M059J (cell line): ENCODE measurements at places on chromosomes 4 and X. TPM values are rescaled to one million over a fixed set of nuclear protein-coding genes. Genes with fewer than 3 reads are reported as not detected.

- DNase-seq, result peak; percentile 80
Measured at GRCh38 chr4:26590639-26591038, 6.8 kb downstream of the TBC1D19 start.

GRCh38 chrX:129318375-129318774 lies 204.9 kb downstream of the SMARCA1 start:
- peak; percentile 28 for DNase-seq

DNA sequence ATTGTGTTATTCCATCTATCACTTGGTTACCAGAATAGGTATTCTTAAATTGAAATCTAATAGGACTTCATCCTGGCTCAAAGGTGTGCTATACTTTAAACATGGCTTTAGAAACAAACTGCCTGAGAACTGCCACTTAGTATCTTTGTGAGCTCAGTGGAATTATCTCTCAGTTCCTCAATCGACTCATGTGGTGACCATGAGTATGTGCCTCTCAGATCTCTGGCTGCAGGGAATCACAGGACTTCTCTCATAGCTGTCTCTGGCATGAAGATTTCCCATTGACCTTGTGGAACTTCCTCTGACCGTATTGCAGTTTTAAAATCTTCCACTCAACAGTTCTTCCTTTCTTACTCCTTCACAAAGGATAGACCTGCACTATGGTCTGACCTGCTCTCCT lies 681.9 kb upstream of the BOD1L1 start:
- DNase-seq, result no peak

GRCh38 chr4:148998719-148999118 lies 556.5 kb upstream of the NR3C2 start:
- peak; percentile 21 for DNase-seq

Gene TMEM154
- 8.1 and 11.0 TPM in 2 replicates for total RNA-seq

Gene UGT2B17
- total RNA-seq, result 0.22 and 1.2 TPM in 2 replicates

Gene ABLIM2
- not detected in 2 replicates for total RNA-seq

Gene ABCG2
- 11.9 and 14.7 TPM in 2 replicates for total RNA-seq

Gene STX18
- 37.8 and 48.1 TPM in 2 replicates for total RNA-seq

Gene STPG2
- not detected in 2 replicates for total RNA-seq

Gene TMEM35A
- 2.1 and 3.5 TPM in 2 replicates for total RNA-seq
